NCI-H69 (cell line): ENCODE measurements at places on chromosomes 12 and 14.

- DNase-seq: no peak
Measured at GRCh38 chr14:91851563-91851962, 15.8 kb downstream of the TC2N start.

GRCh38 chr14:92641306-92641705 lies 107.1 kb downstream of the LGMN start:
- DNase-seq: no peak

DNA sequence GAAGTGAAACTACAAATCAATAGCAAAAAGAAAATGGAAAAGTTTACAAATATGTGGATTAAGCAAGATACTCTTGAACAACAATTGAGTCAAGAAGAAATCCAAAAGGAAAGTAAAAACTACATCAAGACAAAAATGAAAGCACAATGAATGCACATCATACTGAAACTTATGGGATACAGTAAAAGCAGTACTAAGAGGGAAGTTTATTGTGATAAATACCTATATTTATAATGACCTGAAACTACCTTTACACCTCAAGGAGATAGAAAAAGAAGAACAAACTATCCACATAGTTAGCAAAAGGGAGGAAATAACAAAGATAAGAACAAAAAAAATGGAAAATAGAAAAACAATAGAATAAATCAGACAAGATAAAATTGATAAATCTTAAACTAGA lies 375.0 kb downstream of the TRHDE start:
- no peak for DNase-seq

- DNase-seq: no peak
Measured at GRCh38 chr14:92558319-92558718, 44.7 kb downstream of the RIN3 start.

- DNase-seq: no peak
Measured at GRCh38 chr12:10113075-10113474, 14.3 kb upstream of the CLEC1A start.

- DNase-seq: peak; percentile 25
Measured at GRCh38 chr12:128534906-128535305, 267.9 kb downstream of the TMEM132C start.

DNA sequence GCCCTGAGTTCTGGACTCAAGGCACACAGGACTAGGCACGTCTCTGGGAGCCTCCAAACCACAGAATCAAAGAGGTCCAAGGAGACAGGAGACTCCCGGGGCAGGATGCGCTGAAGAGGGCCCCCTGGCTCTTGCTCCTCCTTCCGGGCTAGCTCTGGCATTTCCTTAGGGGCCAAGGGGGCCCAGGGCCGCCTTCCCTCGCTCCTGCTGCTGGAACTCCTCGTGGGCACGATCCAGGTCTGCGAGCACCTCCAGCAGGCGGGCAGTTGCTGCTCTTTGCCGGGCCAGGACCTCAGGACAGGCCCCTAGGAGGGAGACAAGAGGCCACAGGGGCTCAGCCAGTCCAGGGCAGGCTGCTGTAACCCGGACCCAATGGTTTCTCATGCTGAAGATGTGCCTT lies 35.8 kb downstream of the RASAL1 start:
- no peak for DNase-seq

- DNase-seq: peak; percentile 82
Measured at GRCh38 chr14:37232907-37233481, 35.3 kb downstream of the MIPOL1 start.
